Breast epithelium (tissue), 4 donors: ENCODE measurements at places on chromosomes 4 and X. TPM values are rescaled to one million over a fixed set of nuclear protein-coding genes. Genes with fewer than 3 reads are reported as not detected.

DNA sequence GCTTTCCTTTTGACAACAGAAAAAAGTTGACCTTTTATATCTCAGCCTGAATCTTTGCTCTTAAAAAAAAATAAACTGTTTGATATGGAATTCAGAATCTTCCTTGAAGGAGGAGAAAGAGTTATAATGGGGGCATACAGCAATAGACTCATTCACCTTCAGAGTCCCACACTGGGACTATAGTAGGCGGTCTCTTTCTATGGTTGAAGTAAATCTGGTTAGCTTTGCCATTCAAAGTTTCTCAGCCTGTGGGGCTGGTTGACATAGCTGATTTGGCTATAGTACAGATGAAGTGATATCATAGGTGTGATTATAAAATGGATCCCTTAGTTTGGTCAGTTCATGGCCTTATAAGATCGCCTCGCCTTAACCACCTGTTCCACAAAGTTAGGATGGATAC is 156.2 kb downstream of the SH2D1A start:
- H3K27me3 ChIP-seq = no peaks in the 10 kb centered on the region
- H3K36me3 ChIP-seq = no peaks in the 10 kb centered on the region

- no peaks in the 10 kb centered on the region for H3K36me3 ChIP-seq
- H3K27me3 ChIP-seq = peaks cover 52% of the 10 kb centered on the region
- no peak for DNase-seq
Observed at GRCh38 chrX:38935561-38935960, 134.3 kb downstream of the MID1IP1 start.

ARHGAP36 gene
- 10.0 TPM for total RNA-seq

EVC2 gene
- total RNA-seq = 17.7 TPM

GRCh38 chr4:93852680-93853079 is 24.1 kb downstream of the ATOH1 start:
- peaks cover 1% of the 10 kb centered on the region for H3K27me3 ChIP-seq
- H3K4me1 ChIP-seq = no peaks in the 10 kb centered on the region
